ENCODE measurements at places on chromosomes 16 and 17.

DNA sequence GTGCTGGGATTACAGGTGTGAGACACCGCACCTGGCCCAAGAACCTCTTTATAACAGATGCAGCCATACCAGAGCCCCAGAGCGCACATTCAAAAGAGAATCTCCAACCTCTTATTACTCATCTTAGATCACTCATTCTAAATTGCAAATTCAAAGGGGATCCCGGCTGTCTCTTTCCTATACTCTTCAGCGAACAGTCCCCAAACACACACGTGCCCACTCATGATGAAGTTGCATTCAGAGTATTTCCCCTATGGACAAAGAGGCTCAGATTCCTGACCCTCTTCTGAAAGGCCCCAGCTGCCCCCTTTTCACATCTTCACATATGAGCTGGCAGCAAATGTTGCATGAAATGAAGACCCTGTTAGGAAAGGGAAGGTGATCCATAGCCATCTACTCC lies 22.5 kb upstream of the ABR start:
- DNase-seq, result no peak

DNA sequence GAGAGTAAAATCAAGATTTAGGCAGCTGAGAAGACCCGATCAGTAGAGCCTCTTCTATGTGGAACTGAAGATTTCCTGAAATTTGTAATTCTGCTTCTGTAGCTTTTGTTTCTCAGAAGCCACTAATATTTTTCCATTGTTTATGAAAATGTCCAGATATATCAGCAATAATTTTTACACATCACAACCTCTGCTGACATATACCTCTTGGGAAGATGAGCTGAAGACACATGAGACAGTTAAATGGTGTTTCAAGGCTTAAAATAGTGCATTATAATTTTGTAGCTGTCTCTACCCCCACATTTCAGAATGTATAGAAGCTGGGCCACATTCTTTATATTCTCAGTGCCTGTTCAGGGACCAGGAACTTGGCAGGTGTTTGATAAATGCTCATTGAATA lies 320.6 kb downstream of the HS3ST4 start:
- DNase-seq, result no peak

DNA sequence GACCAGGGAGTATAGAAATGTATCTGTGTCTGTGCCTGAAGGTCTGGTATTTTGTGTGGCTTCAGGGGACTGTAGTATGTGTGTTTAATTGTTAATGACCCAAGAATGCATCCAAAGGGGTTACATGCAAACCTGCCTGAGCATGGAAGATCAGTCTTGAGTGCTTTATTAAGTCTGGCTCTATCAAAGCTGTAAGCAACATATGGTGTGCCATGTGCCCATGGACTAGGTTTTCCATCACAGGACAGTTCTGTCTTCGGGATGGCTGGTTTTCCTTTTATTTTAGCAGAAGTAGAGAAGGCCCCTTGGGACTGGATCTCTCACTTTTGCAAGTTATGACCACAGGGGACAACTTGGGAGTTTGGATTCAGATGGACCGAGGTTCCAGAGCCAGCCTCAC lies 18.2 kb downstream of the RBFOX1 start:
- DNase-seq, result no peak

GRCh38 chr17:11244776-11245175 lies 3.8 kb downstream of the SHISA6 start:
- no peak for DNase-seq

- DNase-seq, result no peak
Observed at GRCh38 chr16:66541388-66542355, 8.2 kb downstream of the TK2 start.

DNA sequence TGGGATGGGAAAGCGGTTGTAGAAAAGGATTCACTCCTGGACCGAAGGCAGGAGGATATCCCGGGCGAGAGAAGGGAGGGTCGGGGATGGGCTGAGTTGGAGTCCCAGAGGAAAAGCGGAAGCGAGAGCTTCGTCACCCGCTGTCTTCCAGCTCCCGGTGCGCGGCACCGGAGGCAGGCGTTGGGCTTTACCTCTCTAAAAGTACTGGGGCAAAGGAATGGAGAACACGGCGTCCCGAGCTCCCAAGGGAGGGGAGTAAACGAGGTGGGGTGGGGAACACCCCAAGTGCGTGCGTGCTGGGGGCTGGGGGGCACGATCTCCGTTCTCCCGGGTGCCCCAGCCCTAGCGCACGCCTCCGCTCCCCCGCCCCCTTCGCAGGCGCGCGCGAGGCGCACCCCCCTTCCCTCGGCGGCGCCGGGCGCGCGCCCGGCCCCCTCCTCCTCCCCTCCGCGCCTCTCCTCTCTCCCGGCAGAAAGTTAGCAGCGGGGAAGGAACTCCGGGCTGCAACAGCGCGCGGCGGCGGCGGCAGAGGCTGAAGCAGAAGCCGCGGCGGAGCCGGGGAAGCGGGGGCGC lies at the start of gene HS3ST4:
Gene HS3ST4, plus strand, starts transcription at position 441 of the 573 bp plus-strand sequence.
- no peak for DNase-seq

GRCh38 chr17:44602970-44603369 lies 45.7 kb downstream of the FZD2 start:
- DNase-seq, result no peak

DNA sequence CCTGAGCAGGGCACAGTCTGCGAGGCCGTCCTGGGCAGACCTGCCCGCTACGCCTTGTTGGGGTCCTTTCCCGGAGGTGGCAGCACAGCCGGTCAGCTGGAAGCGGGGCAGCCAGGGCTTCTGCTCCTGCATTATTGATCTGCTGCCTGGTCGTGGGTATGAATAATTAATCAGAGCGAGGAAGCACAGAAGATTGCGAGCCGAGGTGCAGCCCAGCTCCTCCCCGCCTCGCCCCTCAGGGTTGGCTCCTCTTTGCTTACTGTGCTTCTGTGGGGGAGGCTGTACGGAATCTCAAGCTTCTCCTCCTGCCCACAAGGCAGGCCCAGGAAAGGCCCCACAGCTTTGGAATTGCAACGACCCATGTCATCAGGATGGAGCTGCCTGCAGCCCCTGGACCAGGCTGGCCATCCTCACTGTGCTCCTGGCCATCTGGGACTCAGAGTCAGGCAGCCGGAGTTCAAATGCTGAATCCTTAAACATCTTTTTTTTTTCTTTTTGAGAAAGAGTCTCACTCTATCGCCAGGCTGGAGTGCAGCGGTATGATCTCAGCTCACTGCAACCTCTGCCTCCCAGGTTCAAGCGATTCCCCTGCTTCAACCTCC lies 25.6 kb downstream of the TRARG1 start:
- DNase-seq, result no peak

- peak; percentile 54 for DNase-seq
Observed at GRCh38 chr17:732067-732901, at the start of gene TLCD3A. TSS of gene TLCD3A (plus strand) at chr17:732596. CDS start at chr17:732648, 52 bp downstream.

DNA sequence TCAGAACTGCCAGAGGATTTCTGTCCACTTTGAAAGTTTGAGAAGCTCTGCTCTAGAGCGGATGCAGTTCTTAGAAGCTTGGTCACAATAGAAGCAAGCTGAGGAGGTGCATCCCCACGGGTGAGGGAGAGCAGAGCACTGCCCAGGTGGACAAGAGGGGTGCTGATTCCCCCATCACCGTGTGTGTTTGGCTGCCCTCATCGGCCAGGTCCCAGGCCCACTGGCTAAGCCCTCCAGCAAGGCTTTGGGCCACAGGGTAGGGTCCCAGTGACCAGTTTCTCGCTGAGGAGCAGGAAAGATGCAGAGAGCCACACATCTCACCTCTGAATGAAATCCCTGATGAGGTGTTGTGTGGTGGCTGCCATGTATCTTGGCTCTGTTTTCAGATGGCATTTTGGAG lies 26.9 kb downstream of the NMT1 start:
- DNase-seq, result no peak

- DNase-seq, result no peak
Observed at GRCh38 chr17:3447625-3448024, 14.0 kb upstream of the OR1E2 start.

GRCh38 chr17:31859487-31860008 lies 504 bp upstream of the COPRS start:
- DNase-seq, result no peak

- no peak for DNase-seq
Observed at GRCh38 chr16:67463059-67463458, 17.9 kb downstream of the ATP6V0D1 start.

DNA sequence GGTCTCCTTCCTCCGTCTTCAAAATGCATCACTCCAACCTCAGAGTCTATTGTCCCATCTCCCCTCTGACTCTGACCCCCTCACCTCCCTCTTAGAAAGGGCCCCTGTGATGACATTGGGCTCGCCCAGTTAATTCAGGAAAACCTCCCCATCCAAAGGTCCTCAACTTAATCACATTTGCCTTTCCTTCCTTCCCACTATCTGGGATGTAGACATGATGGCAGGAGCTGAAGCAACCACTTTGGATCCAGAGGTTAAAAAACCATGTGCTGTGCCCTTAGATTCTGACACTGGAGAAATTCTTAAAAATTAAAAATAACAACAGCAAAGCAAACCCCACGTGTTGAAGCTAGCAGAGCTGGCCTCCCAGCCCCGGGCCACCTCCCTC lies 80.2 kb downstream of the ZDHHC7 start:
- no peak for DNase-seq

- no peak for DNase-seq
Observed at GRCh38 chr17:12472252-12473173, 193.2 kb upstream of the MYOCD start.

DNA sequence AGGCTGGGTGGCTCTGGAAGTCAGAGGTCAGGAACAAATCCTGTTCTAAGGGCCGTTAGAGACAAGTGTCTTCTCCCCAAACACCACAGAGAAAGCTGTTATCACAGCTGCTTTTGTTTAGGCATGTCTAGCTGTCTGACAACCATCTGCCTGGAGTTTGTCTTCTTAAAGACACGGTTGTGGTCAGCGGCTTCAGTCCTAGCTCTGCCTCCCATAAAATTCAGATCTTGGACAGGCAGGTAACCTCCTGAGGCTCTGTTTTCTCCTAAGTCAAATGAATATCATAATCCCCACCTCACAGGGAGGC lies 2.3 kb upstream of the ITGA3 start:
- DNase-seq, result no peak

- no peak for DNase-seq
Observed at GRCh38 chr17:17871913-17872312, 35.1 kb upstream of the SREBF1 start.

DNA sequence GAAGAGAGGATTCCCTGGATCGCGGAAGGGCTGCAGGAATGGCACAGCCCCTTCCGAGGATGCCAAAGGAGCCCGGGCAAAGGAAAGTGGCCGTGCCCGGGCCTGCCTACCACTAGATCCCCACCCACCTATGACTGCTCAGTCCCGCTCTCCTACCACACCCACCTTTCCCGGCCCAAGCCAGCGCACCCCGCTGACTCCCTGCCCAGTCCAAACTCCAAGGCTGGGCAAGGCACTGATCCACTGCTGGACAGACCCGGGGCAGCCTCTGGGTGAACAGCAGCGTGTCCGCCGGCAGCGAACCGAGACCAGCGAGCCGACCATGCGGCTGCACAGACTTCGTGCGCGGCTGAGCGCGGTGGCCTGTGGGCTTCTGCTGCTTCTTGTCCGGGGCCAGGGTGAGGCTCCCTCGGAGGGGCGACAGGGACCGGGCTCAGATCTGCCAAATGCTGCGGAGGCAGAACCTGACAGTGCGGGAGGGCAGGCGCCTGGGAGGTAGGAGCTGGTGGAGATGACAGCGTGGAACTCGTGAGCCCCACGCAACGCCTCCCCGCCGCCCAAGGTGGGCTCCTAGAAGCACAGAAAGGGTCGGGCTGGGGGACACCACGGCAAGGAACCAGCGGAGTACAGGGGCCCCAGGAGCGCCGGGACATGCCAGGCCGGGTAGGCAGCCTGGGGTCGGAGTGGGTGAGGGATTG lies at the start of gene CES2:
Gene CES2, plus strand, starts transcription at position 203 of the 698 bp plus-strand sequence. Its CDS starts 120 bp downstream, at position 323.
- DNase-seq, result no peak

All from activated naive CD4-positive, alpha-beta T cell treated with Interleukin-2 at 50 U/mL for 16 hours (primary cell).